ENCODE measurements at places on chromosomes 11 and 22.

DNA sequence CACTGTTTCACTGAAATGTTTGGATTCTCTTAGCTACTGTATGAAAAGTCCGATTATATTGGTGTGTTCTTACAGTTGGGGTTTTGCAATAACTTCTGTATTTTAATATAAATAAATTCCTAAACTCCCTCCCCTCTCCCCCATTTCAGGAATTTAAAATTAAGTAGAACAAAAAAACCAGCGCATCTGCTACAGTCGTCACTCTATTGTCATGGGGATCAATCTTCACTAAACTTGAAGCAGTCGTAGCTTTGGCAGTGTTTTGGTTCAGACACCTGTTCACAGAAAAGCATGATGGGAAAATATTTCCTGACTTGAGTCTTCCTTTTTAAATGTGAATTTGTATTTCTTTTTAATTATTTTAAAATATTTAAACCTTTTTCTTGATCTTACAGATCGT is 9.4 kb downstream of the PIWIL3 start:
- DNase-seq, result no peak

- DNase-seq, result no peak
Observed at GRCh38 chr11:11444027-11444803, 91.2 kb upstream of the CSNK2A3 start.

GRCh38 chr11:78219493-78220217 is 30.9 kb downstream of the USP35 start:
- DNase-seq, result no peak

DNA sequence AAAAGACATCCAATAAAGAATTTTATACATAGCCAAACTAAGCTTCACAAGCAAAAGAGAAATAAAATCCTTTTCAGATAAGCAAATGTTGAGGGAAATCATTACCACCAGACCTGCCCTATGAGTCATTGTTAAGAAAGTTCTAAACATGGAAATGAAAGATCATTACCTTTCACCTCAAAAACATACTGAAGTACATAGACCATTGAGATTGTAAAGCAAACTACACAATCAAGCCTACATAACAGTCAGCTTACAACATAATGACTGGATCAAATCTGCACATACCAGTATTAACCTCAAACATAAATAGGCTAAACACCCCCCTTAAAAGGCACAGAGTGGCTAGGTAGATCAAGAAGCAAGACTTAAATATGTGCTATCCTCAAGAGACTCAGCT is 501.0 kb upstream of the LUZP2 start:
- DNase-seq, result no peak

- DNase-seq, result no peak
Observed at GRCh38 chr11:67033661-67034166, 10.8 kb downstream of the SYT12 start.

- no peak for DNase-seq
Observed at GRCh38 chr11:117545706-117546105, 218.1 kb downstream of the CEP164 start.

GRCh38 chr22:45817745-45818423 is 146.2 kb downstream of the ATXN10 start:
- no peak for DNase-seq

- no peak for DNase-seq
Observed at GRCh38 chr11:128894685-128895084, 3.5 kb downstream of the KCNJ5 start.

GRCh38 chr22:41052661-41053490 is 39.5 kb upstream of the EP300 start:
- DNase-seq, result no peak

GRCh38 chr11:64036087-64037026 is 626 bp downstream of the FLRT1 start:
- no peak for DNase-seq

All from NCI-H1930 (cell line).